Kasumi-1 (cell line): ENCODE measurements at places on chromosomes 11 and 22.

DNA sequence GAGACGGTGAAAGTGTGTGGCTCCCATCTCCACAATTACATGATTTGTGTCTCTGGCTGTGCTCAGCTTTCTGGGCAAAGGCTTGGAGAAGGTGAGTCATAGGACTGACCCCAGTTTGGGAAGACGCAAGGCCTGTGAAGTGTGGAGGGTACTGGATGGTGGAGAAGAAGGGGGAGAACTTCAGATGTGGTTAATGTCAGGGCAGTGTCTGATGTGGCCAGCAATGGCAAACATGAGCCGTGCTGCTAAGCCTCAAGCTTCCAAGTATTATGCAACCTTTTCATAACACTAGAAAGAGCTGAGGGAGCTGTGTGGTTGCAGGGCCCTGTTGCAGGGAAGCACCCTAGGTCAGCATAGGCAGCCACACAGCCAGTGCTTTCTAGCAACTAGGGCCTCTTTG is 110.9 kb downstream of the NTM start:
- no peak for DNase-seq

GRCh38 chr11:8928981-8929615 is 3.6 kb downstream of the C11orf16 start:
- DNase-seq: no peak

GRCh38 chr11:102520514-102520913 is 10.0 kb downstream of the MMP7 start:
- no peak for DNase-seq

DNA sequence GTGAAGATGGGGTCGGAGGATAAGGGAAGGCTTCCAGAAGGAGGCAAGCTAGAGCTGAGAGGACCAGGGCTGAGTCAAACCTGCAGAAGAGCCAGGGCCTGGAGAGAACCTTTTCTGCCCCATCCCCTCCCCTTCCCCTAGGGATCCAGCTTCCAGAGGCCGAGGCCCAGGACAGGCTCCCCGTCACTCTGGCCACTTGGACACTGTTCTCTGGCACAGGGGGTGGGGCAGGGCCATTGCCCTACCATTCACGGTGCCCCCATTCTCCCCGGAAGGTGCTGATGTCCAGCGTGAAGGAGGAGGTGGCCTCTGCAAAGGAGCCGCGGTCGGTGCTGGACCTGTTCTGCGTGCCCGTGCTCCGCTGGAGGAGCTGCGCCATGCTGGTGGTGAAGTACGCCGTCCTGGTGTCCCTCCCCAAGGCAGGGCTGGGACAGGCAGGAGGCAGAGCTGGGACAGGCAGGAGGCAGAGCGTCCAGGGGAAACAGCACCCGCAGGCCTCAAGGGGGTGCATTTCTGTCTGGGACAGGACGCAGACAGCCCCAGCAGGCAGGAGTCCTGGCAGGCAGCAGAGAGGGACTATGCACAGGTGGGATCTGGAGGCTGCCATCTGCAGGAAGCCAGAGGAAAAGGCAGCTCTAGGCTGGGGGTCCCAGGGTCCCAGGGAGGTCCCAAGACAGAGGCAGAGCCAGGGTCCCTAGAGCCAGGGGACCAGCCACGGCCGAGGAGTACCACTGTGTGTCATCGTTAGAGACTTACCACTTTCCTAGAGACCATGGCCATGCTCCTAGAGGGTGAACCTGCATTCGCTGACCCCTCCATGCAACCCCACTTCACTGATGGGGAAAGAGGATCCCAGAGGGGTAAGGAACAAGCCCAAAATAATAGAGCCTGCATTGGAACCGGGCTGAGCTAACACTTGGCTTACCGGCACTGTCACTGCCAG is 25.8 kb upstream of the SLC22A12 start:
- DNase-seq: no peak

DNA sequence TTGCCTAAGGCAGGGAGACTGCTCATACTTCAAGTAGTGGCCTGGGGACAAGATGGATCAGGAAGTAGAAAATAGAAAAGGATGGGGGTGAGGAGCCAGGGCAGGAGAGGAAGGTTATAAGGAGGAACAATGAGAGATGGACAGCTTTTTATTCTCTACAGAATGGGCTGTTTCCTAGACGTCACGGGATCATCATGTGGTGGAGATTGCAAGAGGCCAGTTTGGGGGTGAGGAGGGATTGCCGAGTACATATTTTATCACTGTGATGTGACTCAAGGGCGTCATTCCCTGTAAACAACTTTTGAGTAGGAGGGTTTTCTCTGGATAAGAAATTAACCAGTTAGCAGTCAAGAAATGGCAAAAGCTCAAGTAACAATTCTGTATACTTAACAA is 406.3 kb downstream of the ETS1 start:
- DNase-seq: no peak
